DND-41 (cell line): ENCODE measurements at places on chromosomes 3 and 15.

DNA sequence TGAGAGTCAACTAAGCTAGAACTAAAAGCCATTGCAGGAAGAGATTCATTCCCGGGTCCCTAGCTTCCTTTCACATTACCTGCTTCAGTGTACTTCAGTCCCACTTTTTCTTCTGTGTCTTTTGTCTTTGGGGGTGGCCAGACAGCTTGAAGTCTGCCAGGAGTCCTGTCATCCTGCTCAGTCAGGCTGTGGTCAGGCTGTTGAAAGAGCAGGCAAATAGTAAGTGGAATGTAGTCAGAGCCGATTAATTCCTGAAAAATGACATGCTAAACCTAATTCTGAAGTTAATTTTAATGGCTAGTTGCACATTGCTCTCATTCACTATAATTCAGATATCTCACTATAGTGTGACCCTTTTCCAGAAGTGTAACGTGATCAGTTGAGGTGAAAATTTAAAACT, 129.6 kb downstream of the FMN1 start:
- no peaks in the 10 kb centered on the region for H3K36me3 ChIP-seq
- H3K4me1 ChIP-seq: no peaks in the 10 kb centered on the region
- no peak overlapping the region for H3K27ac ChIP-seq
- DNase-seq: no peak
- H3K27me3 ChIP-seq: no peaks in the 10 kb centered on the region

- no peaks in the 10 kb centered on the region for H3K36me3 ChIP-seq
- no peak overlapping the region for H3K27ac ChIP-seq
- peaks cover 9% of the 10 kb centered on the region for H3K27me3 ChIP-seq
These were observed 306.5 kb downstream of the RPLP1 start for GRCh38 chr15:69758810-69759790.

DNA sequence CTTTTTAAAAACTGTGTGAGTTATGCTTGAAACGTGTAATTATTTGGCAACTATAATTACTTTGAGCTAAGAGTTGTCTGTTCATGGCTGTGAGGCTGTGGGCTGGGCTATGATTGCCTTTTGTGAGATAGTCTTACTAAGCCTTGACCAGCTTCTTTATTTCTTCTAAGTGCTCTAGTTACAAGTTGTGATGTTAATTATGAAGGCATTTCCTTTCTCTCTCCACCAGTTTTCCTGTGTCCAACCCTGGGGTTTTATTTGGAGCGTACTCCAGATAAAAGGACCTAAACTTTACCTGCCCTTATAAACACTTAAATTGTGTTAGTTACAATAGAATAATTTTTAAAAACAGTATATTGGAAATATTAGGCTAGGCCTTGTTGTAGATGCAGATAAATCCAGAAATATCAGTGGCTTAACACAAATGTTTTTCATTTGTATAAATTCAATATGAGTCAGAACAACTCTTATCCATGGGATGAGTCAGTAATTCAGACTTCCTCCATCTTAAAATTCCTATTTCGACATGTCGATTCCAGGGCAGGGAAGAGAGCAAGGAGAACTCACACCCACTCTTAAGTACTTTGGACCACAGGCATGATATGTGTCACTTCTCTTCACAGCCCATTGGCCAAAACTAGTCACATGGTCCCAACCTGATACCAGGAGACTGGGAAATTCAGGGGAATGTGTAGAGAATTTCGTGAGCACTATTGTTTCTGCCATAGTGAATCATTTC, 17.0 kb downstream of the TMEM62 start:
- H3K4me1 ChIP-seq: no peaks in the 10 kb centered on the region
- H3K36me3 ChIP-seq: peaks cover 19% of the 10 kb centered on the region
- no peak for DNase-seq
- H3K27me3 ChIP-seq: no peaks in the 10 kb centered on the region
- no peak overlapping the region for H3K4me3 ChIP-seq

GRCh38 chr3:125186261-125186787, 26.2 kb downstream of the SLC12A8 start:
- H3K4me3 ChIP-seq: no peak overlapping the region
- DNase-seq: no peak
- H3K27me3 ChIP-seq: no peaks in the 10 kb centered on the region
- no peaks in the 10 kb centered on the region for H3K36me3 ChIP-seq

DNA sequence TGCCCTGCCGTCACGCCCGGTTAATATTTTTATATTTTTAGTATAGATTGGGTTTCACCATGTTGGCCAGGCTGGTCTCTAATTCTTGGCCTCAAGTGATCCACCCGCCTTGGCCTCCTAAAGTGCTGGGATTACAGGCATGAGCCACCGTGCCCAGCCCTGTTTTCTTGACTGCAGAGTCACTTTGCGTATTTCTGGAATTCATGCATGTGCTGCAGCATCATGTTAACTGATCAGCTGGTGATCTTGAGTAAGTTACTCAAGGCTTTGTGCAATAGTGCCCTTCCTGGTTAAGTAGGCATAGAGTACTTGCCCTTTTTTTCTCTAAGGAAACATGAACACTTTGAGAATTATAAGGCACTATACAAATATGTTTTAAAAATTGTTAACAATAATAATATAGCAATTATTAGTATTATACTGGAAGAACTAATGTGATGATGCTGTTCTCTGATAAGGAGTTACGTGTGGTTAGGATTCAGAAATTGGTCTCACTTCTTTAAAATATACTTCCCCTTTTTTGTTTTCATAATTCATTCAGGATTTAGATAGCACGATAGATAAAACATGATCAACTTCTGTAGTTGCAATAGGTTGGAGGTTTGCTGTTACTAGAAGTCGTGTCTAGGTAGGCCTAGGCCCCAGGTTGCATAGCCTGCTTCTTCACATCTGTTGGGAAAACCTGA, 33.6 kb downstream of the GPR171 start:
- no peaks in the 10 kb centered on the region; the same call in 1 of the 2 replicates for H3K36me3 ChIP-seq
- H3K27me3 ChIP-seq: no peaks in the 10 kb centered on the region
- H3K4me3 ChIP-seq: no peak overlapping the region
- H3K27ac ChIP-seq: peak overlapping the region; percentile 38
- DNase-seq: no peak
- H3K4me1 ChIP-seq: peaks cover 34% of the 10 kb centered on the region

DNA sequence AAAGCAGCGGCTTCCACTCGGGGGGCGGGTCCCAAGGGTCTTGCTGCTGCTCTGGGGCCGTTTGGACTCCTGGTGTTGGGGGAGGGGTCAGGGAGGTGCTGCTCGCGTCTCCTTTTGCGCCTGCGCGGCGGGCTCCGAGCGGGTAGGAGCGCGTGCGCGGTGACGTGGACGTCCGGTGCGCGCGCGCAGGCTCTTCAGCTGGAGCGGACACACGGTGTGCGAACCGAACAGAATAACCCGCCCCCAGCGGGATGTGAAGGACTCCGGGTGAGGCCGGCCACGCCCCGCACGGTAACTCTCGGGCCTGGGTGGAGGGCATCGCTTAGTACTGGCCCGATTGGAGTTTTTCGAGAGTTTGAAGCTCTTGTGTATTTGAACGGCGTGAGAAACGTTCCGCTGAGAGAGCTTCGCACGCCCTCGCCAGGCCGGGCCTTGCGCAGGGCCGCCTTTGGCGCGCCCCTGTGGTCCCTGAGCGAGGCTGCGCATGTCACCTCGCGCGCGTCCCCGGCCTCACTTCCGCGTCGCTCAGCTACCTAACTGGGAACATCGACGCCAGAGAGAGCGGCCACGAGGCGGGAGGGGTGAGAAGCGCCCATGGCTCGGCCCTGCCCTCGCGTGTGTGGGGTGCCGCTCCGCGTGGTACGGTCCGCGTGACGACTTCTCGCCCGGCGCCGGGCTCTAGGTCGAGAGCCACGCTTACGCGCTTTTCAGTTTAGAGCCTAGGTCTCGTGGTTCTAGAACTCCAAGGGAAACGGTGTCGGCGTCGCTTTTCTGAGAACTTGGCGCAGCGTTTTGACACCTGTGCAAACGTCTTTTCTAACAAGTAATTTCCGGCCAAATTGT, at the start of gene MGA:
MGA (plus strand) TSS at position 171 of the 843 bp plus-strand sequence.
- peak within 1 kb of the TSS; percentile 99 for H3K27ac ChIP-seq
- peak; percentile 84 for DNase-seq
- H3K4me1 ChIP-seq: peaks cover 83% of the 10 kb centered on the region
- H3K27me3 ChIP-seq: no peaks in the 10 kb centered on the region

GRCh38 chr3:127187316-127187715, 5.6 kb upstream of the PRR23E start:
- no peaks in the 10 kb centered on the region for H3K27me3 ChIP-seq
- H3K4me1 ChIP-seq: no peaks in the 10 kb centered on the region
- no peak for DNase-seq
- H3K4me3 ChIP-seq: no peak overlapping the region
- no peak overlapping the region for H3K27ac ChIP-seq
- no peaks in the 10 kb centered on the region for H3K36me3 ChIP-seq

DNA sequence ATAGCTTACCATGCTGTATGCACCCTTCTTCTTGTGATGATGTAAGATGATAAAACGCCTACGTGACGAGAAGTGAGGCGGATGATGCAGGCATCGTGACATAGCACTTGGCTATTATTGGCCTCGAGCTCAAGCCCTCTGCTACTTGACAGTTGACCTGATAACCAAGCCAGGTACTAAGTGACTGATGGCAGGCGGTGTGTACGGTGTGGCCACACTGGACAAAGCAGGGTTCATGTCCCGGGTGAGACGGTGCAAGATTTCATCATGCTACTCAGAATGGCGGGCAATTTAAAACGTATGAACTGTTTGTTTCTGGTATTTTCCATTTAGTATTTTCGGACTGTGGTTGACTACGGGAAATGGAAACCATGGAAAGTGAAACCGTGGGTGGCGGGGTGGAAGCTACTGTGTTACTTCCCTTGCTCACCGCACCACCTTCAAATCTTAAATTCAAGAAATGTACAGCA, 57.7 kb downstream of the SLC12A8 start:
- no peak for DNase-seq
- no peaks in the 10 kb centered on the region for H3K36me3 ChIP-seq
- peaks cover 5% of the 10 kb centered on the region for H3K27me3 ChIP-seq
- H3K27ac ChIP-seq: no peak overlapping the region

GRCh38 chr3:193872265-193872753, 263.6 kb upstream of the HES1 start:
- H3K27ac ChIP-seq: no peak overlapping the region
- no peak for DNase-seq
- no peaks in the 10 kb centered on the region for H3K36me3 ChIP-seq
- no peak overlapping the region for H3K4me3 ChIP-seq

DNA sequence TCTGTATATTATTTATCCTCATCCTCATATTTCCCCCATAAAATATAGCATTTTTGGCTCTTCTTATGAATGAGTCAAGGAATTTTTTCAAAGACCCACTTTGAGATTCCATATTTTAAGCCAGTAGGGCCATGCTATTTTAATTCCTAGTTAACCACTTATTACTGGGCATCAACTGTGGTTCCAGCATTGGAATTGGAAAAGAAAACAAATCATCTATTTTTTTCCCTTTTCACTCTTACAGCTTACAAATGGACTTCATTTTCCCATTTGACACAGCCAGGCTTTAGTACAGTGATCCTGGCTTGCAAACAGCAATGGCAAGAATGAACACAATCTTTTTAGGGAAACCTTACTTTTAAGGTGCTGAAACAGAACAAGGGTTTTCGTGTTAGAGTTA, 19.4 kb upstream of the PLCL2 start:
- no peak overlapping the region for H3K27ac ChIP-seq
- peaks cover 7% of the 10 kb centered on the region; the same call in 1 of the 2 replicates for H3K4me1 ChIP-seq
- H3K4me3 ChIP-seq: no peak overlapping the region
- H3K36me3 ChIP-seq: no peaks in the 10 kb centered on the region
- DNase-seq: no peak

GRCh38 chr3:115876876-115877614, 253.7 kb downstream of the GAP43 start:
- no peaks in the 10 kb centered on the region for H3K36me3 ChIP-seq
- H3K27ac ChIP-seq: no peak overlapping the region
- no peaks in the 10 kb centered on the region for H3K27me3 ChIP-seq
- H3K4me1 ChIP-seq: no peaks in the 10 kb centered on the region

DNA sequence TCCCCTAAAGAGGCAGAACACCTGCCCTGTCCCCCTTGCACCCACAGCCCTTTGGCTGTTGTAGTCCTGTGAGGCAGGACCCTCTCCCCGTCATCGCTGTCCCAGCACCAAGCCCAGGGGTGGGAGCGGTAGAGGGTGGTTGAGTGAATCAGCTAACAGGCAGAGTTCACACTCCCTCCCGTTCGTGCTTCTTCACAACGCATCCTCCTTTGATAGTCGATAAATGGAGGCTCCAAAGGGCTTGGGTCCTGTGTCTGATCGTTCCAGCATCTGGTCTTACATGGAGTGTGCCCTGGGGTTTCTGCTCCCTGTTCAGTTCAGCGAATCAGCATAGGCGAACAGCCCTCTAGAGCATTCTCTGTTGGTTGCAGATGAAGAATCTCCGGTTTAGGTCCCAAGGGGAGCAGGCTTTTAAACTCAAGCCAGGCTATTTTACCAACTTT, 820 bp upstream of the HMCES start:
- no peaks in the 10 kb centered on the region for H3K27me3 ChIP-seq
- DNase-seq: no peak
- H3K4me3 ChIP-seq: peak overlapping the region; percentile 94
- H3K36me3 ChIP-seq: peaks cover 51% of the 10 kb centered on the region
- peak overlapping the region; percentile 95 for H3K27ac ChIP-seq
- peaks cover 76% of the 10 kb centered on the region for H3K4me1 ChIP-seq

- no peak for DNase-seq
- H3K36me3 ChIP-seq: no peaks in the 10 kb centered on the region
- no peak within 1 kb of the TSS for H3K4me3 ChIP-seq
- H3K27me3 ChIP-seq: no peaks in the 10 kb centered on the region
These were observed at the start of gene HCN4 for GRCh38 chr15:73368301-73369136. HCN4 (minus strand) TSS chr15:73368958; CDS start chr15:73368270, 688 bp downstream.

DNA sequence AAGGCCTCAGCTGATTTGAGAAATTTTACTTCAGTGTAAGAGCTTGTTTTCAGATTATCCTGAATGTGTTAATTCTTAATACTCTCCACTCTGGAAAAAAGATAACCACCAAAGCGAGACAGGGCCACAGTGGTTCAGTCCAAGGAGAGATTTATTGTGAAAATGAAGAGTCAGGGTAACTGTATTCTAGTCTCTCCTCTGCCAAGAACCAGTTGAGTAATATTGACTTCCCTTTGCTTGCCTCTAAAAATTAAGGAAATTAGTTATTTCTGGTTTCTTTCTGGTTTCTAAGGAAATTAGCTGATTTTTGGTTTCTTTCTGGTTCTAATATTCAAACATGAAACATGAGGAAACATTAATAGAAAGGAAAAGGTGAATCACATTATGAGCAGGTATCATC, 34.9 kb downstream of the PPP1R2 start:
- no peak overlapping the region for H3K27ac ChIP-seq
- no peak overlapping the region for H3K4me3 ChIP-seq
- H3K27me3 ChIP-seq: no peaks in the 10 kb centered on the region
- peaks cover 12% of the 10 kb centered on the region; the same call in 1 of the 2 replicates for H3K36me3 ChIP-seq
- H3K4me1 ChIP-seq: no peaks in the 10 kb centered on the region

DNA sequence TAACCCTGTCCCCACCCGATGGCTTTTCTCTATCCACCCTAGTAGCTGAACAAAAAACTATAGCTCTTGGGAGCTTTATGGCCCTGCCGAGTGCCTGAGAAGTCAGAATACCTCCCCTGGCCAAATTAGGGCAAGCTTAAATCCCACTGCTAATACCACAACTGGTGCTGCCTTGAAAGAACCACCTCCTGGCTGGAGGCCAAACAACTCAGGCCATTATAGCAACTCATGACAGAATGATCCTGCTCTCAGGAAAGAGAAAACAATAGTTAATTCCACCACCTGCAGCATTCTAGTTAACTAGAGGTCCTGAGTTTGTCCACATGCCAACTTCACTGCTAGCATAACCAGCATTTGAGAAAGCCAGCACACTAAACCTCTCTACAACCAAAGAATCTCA, 123.2 kb downstream of the RTP4 start:
- DNase-seq: no peak
- H3K4me1 ChIP-seq: no peaks in the 10 kb centered on the region
- no peaks in the 10 kb centered on the region for H3K27me3 ChIP-seq
- H3K36me3 ChIP-seq: no peaks in the 10 kb centered on the region
- no peak overlapping the region for H3K27ac ChIP-seq
